ENCODE measurements at places on chromosomes 5 and 9.

DNA sequence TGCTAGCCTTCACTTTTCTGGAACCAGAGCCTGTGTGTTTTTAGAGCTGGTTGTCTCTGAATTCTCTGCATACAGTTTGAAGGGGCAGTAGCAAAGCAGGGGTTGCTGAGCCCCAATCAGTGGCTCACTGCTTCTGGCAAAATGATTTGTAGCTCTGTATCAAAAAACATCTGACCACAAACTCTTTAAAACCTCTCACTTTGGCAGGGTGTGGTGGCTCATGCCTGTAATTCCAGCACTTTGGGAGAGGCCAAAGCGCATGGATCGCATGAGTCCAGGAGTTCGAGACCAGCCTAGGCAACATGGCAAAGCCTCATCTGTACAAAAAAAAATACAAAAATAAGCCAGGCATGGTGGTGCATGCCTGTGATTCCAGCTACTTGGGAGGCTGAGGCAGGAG is 28.3 kb upstream of the APC start:
- no peak for DNase-seq

- DNase-seq: no peak
Observed at GRCh38 chr5:159671886-159672285, 244.4 kb upstream of the ADRA1B start.

GRCh38 chr9:112012026-112012902 is 115.7 kb downstream of the UGCG start:
- no peak for DNase-seq

- DNase-seq: no peak
Observed at GRCh38 chr5:175885813-175886212, 14.4 kb downstream of the CPLX2 start.

DNA sequence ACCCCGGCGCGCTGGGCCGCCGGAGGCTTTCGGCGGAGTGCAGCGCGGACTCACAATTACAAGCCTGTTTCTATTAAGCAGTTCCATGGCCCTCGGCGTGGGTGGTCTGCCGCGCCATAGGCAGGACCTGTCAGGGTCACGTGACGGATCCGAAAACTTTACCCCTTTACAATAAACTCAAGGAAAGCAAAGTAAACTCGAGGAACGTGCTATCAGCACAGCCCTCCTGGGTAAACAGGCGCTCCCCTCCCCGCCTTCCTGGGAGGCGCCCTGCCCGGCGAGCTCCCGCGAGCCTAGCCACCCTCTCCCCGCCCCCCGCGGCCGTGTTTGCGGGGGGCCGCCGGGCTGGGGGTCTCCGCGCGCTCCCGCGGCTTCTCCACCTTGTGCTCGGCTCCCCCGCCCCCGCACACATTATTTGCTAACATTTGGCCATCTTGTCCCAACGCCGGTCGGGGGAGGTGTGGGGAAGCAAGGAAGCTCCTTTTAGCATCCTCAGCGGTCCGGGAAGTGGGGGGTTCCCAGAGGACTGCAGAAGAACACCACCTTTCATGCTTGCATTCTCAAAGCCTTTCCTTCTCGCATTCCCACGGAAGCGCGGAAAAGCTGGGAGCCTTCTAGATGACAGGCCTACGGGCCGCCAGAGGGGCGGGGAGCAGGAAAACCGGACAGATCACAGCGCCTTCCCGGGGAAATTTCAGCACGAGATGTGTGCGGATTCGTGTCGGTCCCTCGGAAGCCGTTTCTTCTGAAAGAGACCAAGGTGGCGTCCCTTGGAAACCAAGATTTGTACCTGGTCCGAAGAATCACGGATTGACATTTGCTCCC is at the start of gene PTCH1:
Gene PTCH1 (minus strand): TSS at position 238 of the 825 bp plus-strand sequence.
- DNase-seq: no peak

GRCh38 chr9:69036309-69036708 is 757 bp downstream of the FXN start:
- no peak for DNase-seq

DNA sequence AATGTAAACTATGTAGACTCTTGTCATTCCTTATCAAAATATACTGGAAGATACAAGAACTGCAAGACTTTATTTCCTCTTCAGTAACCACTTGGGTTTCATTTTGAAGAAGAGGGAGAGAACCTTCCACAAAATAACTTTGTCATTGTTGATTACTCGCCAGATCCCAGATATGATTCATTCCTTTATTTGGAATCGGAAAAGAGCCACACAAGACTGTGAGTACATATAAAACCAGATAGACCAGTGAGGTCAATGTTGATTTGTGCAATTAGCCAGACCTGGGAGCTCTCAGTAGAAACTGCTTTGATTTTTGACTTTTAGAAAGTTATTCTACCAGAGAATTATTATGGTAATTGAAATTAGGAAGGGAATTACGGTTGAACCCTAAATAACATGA is 146.1 kb downstream of the TMEM167A start:
- no peak for DNase-seq

DNA sequence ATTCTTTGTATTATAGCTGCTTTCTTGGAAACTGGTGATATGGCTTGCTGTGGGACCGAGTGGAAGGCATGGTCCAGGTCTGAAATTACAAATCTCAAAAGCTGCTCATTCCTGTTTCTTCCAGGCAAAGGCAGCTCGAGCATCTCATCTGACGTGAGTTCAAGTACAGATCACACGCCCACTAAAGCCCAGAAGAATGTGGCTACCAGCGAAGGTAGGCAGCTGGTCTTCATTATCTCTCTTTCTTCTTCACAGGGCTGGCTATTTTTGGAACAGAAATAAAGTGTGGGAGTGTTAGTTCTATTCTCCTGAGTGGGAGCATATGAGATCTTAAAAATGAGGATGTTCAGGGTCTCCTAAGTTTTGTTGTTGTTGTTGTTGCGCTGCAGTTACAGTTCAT is 115.9 kb downstream of the FBXL7 start:
- DNase-seq: no peak

- no peak for DNase-seq
Observed at GRCh38 chr5:146884066-146884626, 5.6 kb upstream of the PPP2R2B start.

DNA sequence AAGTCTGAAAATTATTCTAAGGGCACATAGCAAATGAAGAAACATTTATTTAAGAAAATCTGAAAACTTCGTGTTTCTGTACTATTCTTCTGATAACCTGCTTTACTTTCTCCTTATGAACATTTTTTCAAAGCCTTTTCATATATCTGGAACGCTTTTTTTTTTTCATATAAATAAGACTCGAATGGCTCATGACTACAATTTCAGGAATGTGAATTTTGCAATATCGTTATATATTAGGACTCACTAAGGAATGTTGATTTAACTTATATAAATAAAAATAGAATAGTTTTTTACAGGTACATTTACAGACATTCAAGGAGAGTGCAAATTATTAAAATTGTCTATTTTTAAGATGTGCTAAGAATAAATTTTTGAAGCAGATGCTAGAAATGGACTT is 42.9 kb downstream of the GPBP1 start:
- DNase-seq: no peak

DNA sequence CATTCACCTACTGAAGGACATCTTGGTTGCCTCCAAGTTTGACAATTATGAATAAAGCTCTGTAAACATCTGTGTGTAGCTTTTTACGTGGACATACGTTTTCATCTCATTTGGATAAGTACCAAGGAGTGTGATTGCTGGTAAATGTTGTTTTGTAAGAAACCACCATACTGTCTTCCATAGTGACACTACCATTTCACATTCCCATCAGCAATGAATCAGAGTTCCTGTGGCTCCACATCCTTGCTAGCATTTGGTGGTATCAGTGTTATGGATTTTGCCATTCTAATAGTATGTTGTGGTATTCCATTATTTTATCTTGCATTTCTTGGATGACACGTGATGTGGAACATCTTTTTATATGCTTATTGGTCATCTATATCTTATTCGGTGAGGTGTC is 78.4 kb upstream of the RASGRF2 start:
- DNase-seq: no peak

- no peak for DNase-seq
Observed at GRCh38 chr9:117245175-117245829, 169.6 kb downstream of the ASTN2 start.
